Erythroblast (primary cell): ENCODE measurements at places on chromosomes 13 and 19.

DNA sequence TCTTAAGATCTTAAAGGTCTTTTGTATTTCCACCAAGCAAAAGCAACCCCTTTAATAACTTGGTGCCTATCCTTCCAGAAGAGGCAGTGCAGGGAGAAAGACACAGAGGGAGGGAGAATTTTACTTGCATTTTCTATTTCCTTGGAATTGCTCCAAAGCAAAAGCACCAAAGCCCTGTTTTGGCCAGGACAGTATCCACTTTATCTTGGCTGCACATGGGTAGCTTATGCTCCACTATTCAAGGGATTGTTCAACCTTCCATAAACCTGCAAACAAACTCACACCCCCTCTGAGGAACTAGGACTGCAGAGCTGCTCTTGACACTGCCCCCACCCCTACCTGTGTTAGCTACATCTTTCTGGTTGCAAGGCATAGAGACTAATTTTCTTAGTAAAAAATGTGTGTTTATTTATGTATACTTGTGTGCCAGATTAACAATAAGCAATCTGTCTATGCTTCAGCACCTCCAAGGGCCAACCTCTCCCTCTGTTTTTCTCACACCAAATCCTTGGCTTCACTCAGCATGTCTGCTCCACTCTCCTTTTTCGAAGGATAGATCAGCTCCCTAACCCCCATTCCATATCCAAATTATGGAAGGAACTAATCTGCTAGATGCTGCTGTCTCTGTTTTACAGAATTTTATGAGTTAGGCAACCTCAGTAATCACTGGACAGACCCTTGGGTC is 68.1 kb upstream of the KLF12 start:
- no peak for DNase-seq

DNA sequence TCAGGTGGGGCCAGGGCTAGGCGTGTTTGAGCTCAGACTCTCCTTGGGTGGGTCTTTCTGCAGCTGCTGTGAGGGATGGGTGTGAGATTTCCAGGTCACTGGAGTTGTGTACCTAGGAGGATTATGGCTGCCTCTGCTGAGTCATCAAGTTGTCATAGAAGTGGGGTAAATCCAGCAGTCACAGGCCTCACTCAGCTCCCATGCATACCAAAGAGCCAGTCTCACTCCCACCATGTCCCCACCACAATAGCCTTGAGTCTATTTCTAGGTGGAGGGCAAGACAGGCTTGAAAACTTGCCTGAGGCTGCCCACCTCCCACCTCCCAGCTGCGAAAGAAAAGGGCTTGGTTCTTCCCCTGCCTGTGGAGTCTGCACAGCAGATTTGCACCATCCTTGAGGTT is 194.0 kb upstream of the PCDH17 start:
- no peak for DNase-seq

GRCh38 chr19:4748589-4748988 is 24.9 kb upstream of the DPP9 start:
- DNase-seq: no peak

- DNase-seq: peak; percentile 57
Observed at GRCh38 chr13:38872693-38873092, 117.9 kb downstream of the STOML3 start.

DNA sequence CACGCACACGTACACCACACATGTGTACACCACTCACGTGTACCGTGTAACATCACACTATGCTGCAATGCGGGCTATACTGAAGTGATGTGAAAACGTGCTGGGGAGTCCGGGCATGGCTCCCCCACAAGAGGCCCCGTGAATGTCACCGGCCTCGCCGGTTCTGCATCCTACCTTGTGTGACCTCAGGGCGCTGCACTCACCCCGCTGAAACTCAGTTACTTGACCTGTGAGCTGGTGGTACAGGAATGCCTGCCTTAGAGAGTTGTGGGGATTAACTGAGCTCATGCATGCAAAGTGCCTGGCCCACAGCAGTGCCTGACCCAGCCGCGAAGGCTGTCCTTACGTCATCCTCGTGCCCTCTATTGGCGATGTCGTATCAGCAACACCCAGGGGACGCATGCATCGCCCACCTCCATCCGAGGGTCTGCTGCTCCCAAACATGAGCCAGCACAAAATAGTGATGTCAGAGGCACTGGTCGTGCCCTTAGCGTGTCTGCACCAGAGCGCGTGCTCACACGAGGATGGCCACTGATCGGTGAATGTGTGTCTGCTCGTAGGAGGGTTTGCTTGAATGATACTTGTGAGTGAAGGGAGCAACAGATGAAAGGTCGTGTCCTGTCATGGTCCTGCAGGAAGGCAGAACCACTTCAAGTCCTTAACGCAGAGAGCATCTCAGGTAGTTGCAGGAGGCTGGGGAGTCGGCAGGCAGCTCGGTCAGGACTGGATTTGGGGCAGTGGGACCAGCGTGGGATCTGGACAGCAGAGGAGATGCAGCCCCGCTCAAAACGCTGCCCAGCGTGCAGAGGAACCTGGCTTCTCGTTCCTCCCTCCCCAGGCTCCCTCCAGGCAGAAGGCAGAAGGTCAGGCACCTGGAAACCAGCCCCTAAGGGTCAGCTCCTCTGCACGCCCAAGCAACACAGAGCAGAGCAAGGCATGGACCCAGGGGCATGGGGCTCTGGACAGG is 126.2 kb upstream of the SPACA7 start:
- no peak for DNase-seq

DNA sequence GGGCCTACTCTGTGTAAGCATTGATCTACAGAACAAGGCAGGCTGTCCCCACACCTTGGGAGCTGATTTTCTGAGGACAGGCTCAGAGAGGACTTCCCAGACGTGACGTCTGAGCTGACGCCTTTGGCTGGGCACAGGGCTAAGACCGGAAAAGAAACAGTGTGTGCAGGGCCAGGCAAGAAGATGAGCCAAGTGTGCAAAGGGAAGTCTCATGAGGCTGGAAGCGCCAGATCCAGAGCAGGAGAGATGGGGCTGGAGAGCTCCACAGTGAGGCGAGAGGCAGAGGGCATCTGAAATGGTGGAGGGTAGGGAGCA is 12.7 kb downstream of the IGLON5 start:
- no peak for DNase-seq

DNA sequence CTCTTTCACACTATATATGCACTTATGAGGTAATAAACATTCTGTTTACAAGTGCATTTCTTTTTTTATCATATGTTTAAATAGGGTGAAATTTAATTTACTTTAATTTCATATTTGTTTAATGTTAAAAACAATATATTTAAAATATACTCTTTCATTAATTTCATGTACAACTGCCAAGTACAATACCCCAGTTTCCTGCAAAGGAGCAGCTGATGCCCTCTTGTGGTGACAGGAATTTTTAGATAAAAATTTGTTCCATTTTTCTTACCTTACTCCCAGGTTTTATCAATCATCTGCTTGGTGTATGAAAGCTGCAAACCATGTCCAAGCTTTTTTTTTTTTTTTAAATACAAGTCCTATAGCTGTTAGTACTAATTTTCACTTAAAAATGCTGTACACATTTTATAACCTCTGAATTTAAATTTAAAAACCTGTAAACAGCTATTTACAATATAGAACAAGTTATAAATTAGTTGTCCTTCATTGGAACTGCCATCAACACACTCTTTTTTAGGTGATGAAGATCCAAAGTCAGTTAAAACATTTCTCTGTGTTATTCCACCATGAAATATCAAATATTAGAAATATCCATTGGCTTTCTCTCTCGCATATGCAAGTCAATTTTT is 4.9 kb downstream of the PCDH20 start:
- DNase-seq: peak; percentile 5

DNA sequence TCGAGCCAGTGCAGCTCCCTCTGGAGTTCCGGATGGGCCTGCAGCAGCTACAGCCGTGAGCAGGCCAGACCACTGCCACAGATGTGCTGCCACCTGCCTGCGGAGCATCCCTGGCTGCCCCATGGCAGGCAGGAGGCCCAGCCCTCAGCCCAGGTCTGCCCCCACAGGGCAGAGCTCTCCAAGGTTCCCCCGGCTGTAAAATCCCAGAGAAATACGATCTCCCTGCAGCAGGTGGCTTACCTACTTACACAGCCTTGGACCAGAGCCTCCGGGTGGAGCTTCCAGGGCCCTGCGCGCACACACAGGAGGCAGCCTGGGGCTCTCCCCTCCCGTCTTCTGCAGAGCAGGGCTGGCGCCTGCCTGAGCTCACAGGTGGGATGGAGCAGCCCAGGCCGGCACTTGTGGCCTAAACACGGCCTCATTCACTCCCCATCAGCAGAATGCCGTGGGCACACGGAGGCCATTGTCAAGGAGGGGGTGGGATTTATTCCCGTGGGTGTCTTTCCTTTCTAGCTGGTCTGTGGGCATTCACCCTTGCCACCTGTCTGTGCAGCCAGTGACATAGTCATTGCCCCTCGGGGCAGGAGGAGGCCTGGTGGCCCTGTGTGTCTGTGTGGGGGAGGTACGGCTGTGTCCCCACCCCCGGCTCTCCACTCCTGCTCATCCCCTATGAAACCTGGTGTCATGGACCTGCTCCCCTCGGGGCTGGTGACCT is 118.0 kb downstream of the KDM4B start:
- DNase-seq: no peak

DNA sequence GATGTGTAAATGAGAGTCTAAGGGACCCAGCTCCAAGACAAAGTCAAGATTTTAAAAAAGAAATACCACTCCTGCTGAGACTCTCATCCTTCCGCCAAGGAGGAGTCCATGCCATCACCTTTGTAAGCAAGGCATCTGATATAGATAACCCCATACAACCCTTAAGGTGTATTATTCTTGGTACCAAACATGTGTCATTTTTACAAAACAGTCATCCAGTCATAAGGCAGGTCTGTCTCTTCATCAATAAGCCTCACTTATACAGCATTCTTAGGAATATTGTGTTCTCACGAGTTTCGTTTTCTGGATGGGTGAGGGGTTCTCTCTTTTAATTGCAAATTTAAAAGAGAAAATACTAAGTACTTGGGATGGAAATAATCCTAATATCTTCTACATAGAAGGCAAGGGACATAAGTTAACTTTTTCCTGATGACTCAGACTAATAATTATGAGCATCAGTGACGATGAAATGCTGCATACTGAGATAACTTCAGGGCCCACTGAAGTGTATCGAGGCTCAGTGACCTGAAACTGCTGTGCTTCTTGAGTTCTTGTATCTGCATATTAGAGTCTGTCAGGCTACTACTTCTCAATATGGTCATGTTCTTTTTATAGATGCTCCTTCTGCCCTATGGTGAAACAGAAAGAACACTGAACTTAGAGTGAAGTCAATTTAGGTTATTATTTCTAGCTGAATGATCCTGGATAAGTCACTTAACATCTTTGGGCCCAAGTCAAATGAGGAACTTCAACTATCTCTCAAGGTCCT is 166.6 kb downstream of the KLF12 start:
- DNase-seq: no peak

DNA sequence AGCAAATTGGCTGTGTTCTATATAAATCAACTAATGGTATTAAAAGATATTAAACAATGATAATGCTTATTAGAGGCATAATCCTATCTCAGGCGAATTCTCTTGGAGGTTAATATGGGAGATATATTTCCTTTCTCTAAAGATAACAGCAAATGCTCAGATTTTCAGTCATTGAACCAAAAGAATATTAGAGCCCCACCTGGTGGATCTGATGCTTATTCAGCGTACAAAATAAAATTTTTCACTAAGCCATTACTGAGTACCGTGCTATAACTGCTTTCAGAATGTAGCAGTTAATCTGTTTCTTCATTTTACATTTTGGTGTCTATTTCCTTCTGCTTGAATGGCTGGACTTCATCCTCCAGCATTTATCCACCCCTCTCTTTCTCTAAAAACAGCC is 143.3 kb upstream of the IPO5 start:
- DNase-seq: peak; percentile 12

DNA sequence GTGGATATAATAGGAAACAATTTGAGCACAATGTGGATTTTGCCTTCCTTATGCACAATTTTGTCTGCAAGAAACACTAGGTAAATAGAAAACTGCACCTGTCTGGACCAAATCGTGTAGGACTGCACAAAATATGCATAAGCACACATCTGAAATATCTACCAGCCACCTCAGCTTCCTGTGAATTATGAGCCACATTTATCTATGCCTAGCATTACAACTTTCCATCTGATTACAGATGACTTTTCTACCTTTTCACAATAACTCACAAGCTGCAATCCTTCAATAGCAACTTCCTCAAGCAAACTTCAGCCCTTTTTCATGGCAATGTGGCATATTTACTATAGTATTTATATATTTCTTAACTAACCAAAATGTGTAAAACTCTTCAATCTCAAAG is 5.7 kb upstream of the RFX2 start:
- DNase-seq: no peak

GRCh38 chr19:17107546-17108452 is 32.2 kb downstream of the MYO9B start:
- no peak for DNase-seq

- no peak for DNase-seq
Observed at GRCh38 chr13:30799356-30799824, 64.0 kb downstream of the ALOX5AP start.

- DNase-seq: no peak
Observed at GRCh38 chr19:47641891-47642485, 33.1 kb downstream of the BICRA start.

- no peak for DNase-seq
Observed at GRCh38 chr19:34432797-34433196, 4.6 kb downstream of the UBA2 start.

GRCh38 chr19:12782424-12783290 is 7.3 kb upstream of the HOOK2 start:
- peak; percentile 86 for DNase-seq

DNA sequence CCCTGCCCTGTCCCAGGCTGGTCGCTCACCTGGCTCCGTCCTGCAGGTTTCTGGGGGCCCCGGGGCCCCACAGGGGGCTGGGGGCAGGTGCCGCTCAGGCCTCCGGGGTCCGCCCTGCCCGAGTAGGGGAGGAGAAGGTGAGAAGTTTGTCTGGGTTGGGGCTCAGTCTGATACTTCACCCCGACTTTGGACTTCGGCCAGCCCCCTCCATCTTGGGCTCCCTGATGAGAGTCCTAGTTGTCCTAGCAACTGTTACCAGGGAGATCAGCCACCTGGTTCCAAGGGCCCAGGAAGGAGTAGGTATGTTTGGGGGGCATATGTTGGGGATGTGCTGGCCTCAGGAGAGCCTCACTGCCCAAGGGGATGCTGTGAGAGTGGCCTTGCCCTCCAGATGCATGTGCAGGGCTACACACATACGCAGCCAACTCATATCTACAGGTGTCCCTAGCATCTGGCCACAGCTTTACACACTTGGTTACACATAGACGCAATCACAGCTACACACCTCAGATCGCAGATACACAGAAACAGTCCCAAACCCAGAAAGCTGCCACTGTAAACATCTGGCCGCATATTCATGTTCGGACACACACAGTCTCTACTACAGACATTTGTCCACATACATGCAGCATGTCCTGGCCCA is 3.4 kb downstream of the NUMBL start:
- DNase-seq: peak; percentile 64
